ENCODE measurements at places on chromosomes 2 and 18.

- DNase-seq, result peak; percentile 52
These were observed 8.3 kb downstream of the KCNF1 start for GRCh38 chr2:10919771-10920621.

GRCh38 chr2:24380820-24381219 is 20.5 kb upstream of the ITSN2 start:
- no peak for DNase-seq

GRCh38 chr2:2843969-2844548 is 513.0 kb upstream of the MYT1L start:
- peak; percentile 58 for DNase-seq

DNA sequence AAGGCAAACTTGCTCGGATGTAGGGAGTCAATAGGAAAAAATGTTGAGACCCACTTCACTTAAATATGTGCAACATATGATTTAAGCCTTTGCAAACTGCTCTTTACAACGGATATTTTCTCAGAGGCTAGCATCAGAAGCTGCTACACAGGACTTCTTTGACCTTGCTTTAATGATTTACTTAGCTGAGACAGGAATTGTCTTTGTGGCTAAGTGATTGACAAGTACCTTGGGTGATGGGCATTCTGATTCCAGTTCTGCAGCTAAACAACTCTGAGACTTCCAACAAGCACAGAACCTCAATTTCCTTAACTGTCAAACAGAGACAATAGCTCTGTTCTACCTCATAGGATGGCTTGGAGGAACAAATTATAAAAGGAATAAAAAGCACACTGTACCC is 150.2 kb downstream of the NCKAP5 start:
- no peak for DNase-seq

DNA sequence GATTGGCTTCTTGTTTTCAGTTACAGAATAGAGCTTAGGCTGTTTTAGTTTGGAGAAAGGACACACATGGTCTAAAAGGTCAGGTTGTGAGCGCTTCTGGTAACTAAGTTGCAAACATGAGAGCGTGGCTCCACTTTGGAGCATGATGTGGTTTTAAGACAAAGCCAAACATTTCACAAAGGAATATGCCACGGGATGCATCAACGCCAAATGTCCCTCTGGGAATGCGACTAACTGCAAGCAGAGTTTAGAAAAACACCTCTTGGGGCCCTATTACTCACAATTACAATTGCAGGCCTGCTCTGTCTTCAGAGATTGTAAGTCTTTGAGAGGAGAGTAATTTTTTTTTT is 25.4 kb downstream of the MYO7B start:
- no peak for DNase-seq

DNA sequence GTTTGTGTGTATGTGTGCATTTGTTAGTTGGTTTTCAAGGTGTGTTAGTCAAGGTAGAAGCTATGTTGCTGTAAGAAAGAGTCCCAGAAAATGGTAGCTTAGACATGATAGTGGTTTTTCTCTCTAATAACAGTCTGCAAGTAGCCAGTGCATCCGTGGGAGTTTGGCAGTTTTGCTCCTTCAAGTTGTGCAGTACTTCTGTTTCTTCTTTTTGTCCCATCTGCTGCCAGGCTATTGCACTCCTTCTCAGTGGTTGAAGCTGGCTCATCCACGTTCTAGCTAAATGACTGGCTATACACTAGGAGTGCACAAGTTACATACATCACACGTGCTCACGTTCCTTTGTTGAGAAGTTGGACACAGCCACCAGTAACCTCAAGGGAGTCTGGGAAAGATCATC is 134.7 kb downstream of the ASXL3 start:
- DNase-seq, result no peak

- DNase-seq, result no peak
These were observed 26.5 kb downstream of the SLC16A14 start for GRCh38 chr2:230042195-230042594.

DNA sequence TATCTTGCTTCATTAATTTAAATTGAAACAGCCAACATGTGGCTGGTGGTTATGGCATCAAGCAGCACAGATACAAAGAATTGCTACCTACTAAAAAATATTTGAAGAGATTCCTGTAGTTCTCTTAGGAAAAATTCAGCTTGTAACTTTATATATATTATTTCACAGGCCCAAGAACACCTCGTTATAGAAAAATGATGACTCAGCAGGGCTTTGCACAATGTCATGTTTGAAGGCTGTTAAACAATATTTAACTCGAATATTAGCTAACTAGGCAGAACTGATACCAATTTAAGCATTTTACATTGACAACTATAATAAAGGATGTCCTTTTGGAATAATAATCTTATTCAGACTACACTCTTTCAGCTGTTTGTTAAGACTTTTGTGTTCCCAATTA is 102.3 kb upstream of the LYPD1 start:
- no peak for DNase-seq

DNA sequence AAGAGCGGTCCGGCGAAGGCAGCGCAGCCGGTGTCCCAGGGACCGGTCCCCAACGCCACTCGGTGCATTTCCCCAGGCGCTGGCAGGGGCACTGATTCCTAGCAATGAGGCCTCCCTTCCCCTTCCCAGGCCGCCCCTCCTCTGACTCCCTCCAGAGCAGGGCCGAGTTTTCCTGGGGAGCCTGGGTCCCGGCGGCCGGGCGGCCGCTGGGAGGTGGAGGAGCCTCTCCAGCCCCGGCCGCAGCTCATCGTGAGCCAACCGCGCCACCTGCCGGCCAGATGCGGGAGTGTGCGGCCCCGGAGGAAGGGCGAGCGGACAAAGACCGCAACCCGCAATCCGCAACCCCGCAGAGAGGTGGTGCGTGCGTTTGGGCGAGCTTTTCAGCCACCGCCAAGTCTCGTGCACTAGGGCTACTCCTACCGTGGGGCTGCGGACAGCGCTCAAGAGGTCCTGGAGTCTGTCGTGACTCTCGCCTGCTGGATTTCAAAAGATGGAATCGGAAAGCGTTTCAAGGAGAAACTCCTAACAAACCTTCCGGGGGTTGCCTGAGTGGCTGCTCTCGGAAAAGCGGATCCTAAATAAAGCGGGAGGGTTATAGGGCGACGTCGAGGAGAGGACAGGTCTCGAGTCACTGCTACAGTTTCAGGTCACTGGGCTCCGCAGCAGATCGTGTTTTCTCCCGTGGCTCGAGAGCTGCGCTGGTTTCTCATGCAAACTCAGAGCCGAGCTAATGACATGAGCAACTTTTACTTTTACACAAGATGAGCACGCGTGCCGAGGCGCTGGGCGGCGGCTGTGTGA is 1.5 kb upstream of the EPHA4 start:
- DNase-seq, result peak; percentile 90

DNA sequence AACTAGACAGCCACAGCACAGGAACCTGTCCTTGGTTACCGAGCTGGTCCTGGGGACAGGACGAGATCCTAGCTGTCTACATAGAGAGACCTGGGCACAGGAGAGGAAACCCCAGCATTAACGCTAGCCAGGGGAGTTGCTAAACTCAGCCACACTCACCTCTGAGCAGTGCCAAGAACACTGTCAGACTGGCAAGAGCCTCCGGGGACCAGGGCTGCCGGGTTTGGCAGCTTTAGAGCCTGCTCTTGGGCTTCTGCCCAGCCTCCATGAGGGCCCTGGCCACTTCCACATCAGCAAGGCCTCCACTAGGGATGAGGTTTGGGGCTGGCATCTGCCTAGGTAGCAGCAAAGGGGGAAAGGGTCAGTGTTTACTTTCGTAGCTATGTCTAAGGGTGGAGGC is 6.7 kb downstream of the TMBIM1 start:
- no peak for DNase-seq

DNA sequence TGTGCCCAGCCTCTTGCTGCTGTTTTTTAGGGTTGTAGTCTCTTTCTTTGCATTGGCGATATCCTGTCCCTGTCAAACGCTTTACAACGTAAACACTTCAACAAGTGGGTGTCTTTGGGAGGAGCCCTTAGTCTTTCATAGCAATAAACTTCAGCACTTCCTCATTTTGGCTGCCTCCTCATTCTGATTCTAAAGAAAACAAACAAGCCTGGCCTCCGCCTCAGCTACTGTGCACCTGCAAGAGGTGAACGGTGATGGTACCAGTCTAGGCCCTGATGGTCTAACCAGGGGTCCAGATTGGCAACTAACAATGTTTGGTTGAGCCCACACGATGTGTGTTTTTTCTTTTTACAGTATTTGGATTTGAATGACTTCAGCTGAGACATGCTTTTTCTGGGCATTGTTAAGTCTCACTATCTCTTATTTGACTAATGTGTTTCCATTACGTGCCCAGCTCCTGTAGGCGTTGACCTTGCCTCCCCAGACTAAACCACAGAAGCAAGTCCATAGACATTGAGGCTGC is 53.2 kb upstream of the CUL3 start:
- no peak for DNase-seq

DNA sequence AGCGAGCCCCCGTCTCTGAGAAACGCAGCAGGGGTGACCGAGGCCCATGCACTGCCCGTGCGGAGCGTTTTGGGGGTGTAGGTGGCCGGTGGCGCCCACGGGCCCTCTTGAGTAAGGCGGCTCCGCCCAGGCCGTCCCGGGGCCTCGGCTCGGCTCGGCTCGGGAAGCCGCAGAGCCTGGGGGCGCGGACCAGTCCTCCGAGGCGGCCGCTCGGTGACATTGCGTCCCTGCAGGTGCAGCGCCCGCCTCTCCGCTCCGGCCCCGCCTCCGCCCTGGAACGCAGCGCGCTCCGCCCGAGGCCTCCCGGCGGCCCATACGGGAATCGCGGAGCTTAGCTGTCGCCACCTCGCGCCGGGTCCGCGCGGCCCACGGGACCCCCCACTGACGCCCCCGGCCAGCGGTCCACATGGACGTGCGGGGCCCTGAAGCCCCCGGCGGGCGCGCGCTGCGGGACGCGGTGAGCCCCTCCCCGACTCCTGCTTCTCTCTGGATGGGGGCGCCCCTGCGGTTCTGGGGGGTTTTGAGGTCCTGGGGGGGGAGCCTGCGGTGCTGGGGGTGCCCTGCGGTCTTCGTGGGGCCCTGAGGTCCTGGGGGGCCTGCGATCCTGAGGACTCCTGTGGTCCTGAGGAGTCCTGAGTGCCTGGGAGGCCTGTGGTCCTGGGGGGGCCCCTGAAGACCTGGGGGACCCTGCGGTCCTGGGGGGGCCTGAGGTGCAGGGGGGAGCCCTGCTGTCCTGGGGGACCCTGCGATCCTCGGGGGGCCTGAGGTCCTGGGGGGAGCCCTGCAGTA is at the start of gene HSBP1L1:
Gene HSBP1L1, plus strand, starts transcription at position 314 of the 789 bp plus-strand sequence. Its CDS starts 93 bp downstream, at position 407.
- peak; percentile 90 for DNase-seq
